ENCODE measurements at places on chromosomes 3 and 15. TPM values are rescaled to one million over a fixed set of nuclear protein-coding genes. Genes with fewer than 3 reads are reported as not detected.

- no peaks in the 10 kb centered on the region for H3K36me3 ChIP-seq
- H3K27me3 ChIP-seq: no peaks in the 10 kb centered on the region
- no peak overlapping the region for H3K4me3 ChIP-seq
- H3K27ac ChIP-seq: no peak overlapping the region
- H3K4me1 ChIP-seq: no peaks in the 10 kb centered on the region
Observed at GRCh38 chr15:68725736-68726135, 95.0 kb downstream of the ANP32A start.

Gene CHSY1
- 25.4 TPM for total RNA-seq

GRCh38 chr3:58989163-58989562, 60.7 kb downstream of the CFAP20DC start:
- DNase-seq: no peak
- H3K27me3 ChIP-seq: no peaks in the 10 kb centered on the region
- no peaks in the 10 kb centered on the region for H3K4me1 ChIP-seq

- no peaks in the 10 kb centered on the region for H3K27me3 ChIP-seq
- peak overlapping the region; percentile 68 for H3K27ac ChIP-seq
- no peaks in the 10 kb centered on the region for H3K36me3 ChIP-seq
- H3K4me1 ChIP-seq: peaks cover 22% of the 10 kb centered on the region
- DNase-seq: peak; percentile 21
Observed at GRCh38 chr3:191775451-191776233, 314.7 kb downstream of the PYDC2 start.

- DNase-seq: no peak
- no peak overlapping the region for H3K27ac ChIP-seq
- no peaks in the 10 kb centered on the region for H3K36me3 ChIP-seq
- no peak overlapping the region for H3K4me3 ChIP-seq
- no peaks in the 10 kb centered on the region for H3K27me3 ChIP-seq
Observed at GRCh38 chr3:46659285-46659684, 34.2 kb downstream of the ALS2CL start.

Gene STARD5
- total RNA-seq: 4.0 TPM

Gene RPL32
- total RNA-seq: 1,853 TPM

Gene ARL6IP5
- total RNA-seq: 30.0 TPM

Gene PCYT1A
- total RNA-seq: 32.1 TPM

Gene ZNF717
- total RNA-seq: 0.12 TPM

Gene LRRC2
- total RNA-seq: not detected

Gene SAMD7
- total RNA-seq: not detected

DNA sequence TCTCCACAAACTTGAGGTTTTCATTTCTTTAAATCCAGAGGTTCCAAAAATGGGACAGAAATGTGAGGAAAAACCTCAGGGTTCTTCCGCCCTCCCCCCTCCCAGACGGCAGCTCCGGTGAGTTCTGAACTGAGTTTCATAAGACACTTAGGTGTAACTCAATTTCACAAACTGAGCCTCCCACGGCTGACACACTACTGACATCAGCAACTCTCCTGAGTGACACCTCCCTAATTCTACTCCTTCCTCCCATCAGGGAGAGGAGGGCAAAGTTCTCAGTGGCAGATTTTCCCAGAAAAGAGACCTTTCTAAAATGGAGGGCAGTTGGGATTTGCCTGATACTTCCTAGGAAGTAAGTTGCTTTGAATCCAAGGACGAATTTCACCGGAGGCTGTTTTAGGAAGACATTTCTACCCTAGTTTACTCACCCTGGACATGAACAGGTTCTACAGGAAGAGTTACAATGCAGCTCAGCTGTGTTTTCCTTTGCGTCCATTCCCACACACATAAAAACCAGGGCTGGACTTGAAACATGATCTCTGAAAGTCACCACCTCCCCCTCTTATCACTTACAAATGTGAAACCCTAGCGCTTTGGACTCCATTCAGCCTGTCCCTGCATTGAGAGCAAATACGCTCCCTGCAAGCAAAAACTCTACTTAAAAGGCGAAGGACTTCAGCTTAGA, 78.1 kb upstream of the LMOD3 start:
- no peaks in the 10 kb centered on the region for H3K27me3 ChIP-seq
- DNase-seq: no peak
- no peak overlapping the region for H3K27ac ChIP-seq
- H3K4me3 ChIP-seq: no peak overlapping the region
- no peaks in the 10 kb centered on the region for H3K36me3 ChIP-seq

Gene SLC38A3
- 3.1 TPM for total RNA-seq

GRCh38 chr3:60854791-60855190, 396.5 kb downstream of the FHIT start:
- no peak for DNase-seq
- no peaks in the 10 kb centered on the region for H3K4me1 ChIP-seq
- no peak overlapping the region for H3K27ac ChIP-seq
- no peak overlapping the region for H3K4me3 ChIP-seq

DNA sequence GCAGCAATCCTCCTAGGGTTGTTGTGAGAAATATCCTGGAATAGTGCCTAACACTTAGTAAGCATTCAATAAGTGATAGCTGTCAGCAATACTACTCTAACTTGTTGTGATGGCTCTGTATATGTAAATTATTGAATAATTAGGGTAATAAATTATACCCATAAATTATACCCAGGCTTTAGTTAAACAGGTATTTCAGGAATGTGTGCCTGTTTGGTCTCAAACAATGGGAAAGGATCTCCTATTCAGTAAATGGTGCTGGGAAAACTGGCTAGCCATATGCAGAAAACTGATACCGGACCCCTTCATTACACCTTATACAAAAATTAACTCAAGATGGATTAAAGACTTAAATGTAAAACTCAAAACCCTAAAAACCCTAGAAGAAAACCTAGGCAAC, 14.8 kb upstream of the ARNT2 start:
- H3K36me3 ChIP-seq: no peaks in the 10 kb centered on the region
- DNase-seq: no peak
- no peak overlapping the region for H3K4me3 ChIP-seq
- peaks cover 30% of the 10 kb centered on the region for H3K27me3 ChIP-seq

- DNase-seq: peak; percentile 6
- no peaks in the 10 kb centered on the region for H3K36me3 ChIP-seq
- H3K4me3 ChIP-seq: no peak overlapping the region
- H3K27ac ChIP-seq: no peak overlapping the region
- peaks cover under 1% of the 10 kb centered on the region for H3K27me3 ChIP-seq
- no peaks in the 10 kb centered on the region for H3K4me1 ChIP-seq
Observed at GRCh38 chr15:79540551-79540950, 108.4 kb downstream of the MINAR1 start.

DNA sequence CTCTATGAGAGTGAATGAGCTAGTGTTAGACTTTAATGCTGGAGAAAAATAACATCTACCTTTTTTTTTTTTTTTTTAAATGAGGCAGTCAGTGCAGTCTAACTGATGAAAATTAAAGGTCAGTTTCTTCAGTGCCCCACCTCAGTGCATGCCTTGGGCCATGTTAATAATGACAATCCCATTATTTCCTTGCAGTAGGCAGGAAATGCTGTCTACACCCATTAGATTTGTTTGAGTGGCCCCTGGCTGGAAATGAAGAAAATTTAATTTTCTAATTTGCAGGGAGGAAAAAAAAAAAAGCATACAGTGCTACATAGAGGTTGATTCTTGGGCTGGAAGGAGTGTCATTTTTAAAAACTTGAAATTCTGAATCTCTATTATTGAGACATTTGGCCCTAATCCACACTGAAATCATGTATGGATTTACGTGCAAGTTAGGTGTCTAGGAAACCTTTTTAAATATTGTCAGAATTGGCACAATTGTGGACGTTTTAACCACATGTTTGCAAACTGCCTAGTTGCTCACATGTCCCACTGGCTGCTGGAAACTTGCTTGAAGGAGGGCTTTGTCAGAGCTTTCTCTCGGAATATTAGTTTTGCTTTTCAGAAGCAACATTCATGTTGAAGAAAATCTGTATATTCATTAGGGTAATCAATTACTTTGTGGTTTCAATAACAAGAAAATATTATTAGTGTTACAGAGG, 18.4 kb downstream of the FNDC3B start:
- H3K36me3 ChIP-seq: no peaks in the 10 kb centered on the region
- DNase-seq: no peak
- H3K4me1 ChIP-seq: no peaks in the 10 kb centered on the region
- no peaks in the 10 kb centered on the region for H3K27me3 ChIP-seq
- H3K27ac ChIP-seq: no peak overlapping the region
- no peak overlapping the region for H3K4me3 ChIP-seq

Gene PSMA4
- total RNA-seq: 294 TPM

DNA sequence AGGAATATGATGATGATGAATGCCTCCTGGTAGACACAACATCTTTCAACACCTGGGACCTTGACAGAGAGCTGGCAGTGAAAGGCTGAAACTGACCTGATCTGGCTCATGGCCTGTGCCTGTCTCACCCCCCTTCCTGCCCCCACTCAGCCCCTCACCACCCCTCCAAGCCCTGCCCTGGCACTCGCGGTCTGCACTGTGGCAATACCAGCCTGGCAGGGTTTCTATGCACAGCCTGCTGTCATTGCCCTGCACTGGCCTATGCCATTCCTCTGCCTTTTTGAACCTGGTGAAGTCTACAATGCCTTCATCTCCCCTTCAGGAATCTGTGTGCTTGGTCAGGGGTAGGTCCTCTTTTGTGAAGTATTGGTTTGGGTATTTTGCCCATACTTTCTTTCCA, 56.5 kb downstream of the ACAD9 start:
- H3K36me3 ChIP-seq: no peaks in the 10 kb centered on the region
- no peak overlapping the region for H3K27ac ChIP-seq
- H3K4me3 ChIP-seq: no peak overlapping the region

GRCh38 chr15:96343113-96344059, 12.9 kb downstream of the NR2F2 start:
- no peak overlapping the region for H3K27ac ChIP-seq
- no peak overlapping the region for H3K4me3 ChIP-seq
- no peak for DNase-seq
- H3K36me3 ChIP-seq: peaks cover 29% of the 10 kb centered on the region

DNA sequence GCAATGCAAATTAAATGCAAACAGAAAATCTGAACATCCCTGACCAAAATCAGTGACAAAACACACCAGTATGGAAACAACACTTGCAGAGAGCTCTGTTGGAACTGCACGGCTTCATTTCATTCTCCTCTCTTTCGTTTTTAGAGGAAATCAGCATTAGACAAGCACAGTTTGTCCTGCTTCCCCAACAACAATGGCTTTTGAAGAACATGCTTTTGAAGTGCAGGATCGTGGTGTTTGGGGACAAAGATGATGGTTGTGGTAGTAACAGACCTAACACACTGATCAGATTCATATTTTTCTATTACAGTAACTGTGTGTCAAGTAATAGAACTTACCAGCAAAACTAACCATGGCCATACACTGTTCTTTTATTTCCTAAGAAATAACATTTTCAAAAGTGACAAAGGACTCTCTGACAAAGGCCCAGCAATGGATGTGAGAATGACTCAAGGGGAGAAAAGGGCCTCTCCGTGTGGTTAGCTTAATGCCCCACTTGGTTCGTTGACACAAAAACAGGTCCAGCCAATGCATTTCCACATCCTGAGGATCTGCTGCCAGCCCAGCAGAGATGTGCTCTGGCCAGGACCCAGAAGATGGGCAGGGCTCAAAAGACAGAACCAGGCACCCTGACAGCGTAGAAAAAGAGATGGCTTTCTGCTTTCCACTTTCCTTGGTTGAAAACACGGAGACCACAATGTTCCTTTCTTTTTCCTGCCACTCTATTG, 84.1 kb downstream of the CCNL1 start:
- peaks cover 12% of the 10 kb centered on the region for H3K4me1 ChIP-seq
- no peak overlapping the region for H3K4me3 ChIP-seq
- H3K36me3 ChIP-seq: no peaks in the 10 kb centered on the region

DNA sequence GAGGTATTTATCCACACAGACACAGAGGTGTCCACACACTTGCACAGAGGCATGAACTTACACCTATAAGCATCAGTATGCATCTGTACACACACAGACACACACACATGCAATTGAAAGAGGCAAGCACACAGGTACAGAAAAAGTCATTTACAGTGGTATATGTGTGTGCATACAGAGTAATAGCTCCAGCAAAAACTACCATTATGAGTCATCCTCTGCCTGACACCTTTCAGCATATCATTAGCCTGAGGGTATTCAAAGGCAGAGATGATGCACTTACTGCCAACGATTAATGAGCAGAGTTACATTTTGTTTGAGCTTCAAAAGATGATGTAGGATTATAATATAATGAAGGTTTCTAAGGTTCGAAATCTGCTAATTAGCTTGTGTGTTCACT, 100.3 kb upstream of the TPRG1 start:
- no peak for DNase-seq
- H3K27ac ChIP-seq: no peak overlapping the region
- H3K4me3 ChIP-seq: no peak overlapping the region
- peaks cover 2% of the 10 kb centered on the region for H3K4me1 ChIP-seq
- H3K36me3 ChIP-seq: no peaks in the 10 kb centered on the region

Gene TMC3
- total RNA-seq: not detected

- H3K27me3 ChIP-seq: no peaks in the 10 kb centered on the region
- H3K4me1 ChIP-seq: no peaks in the 10 kb centered on the region
- H3K27ac ChIP-seq: no peak overlapping the region
- H3K4me3 ChIP-seq: no peak overlapping the region
- H3K36me3 ChIP-seq: no peaks in the 10 kb centered on the region
- no peak for DNase-seq
Observed at GRCh38 chr3:87197531-87197930, 29.6 kb upstream of the CHMP2B start.

DNA sequence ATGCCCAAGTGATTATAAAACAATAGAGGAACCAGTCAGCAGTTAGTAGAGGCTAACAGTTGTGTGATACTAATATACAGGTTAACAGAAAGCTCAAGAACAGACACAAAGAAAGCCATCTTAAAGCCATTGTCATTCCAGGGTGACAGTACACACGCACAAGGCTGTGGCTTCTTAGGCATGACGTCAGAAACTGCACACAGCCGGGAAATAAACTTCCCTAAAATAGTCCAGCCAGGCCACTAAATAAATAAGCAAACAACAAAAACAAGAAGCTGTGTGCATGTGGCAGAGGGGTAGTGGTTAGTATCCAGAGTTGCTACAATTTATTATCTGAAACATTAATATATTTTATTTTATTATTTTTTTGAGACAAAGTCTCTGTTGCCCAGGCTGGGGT, 49.8 kb downstream of the PPCDC start:
- H3K27me3 ChIP-seq: no peaks in the 10 kb centered on the region
- H3K4me3 ChIP-seq: no peak overlapping the region
- no peaks in the 10 kb centered on the region for H3K36me3 ChIP-seq

Data from HCT116 (cell line).